Endothelial cell of umbilical vein (primary cell): ENCODE measurements at places on chromosomes 5 and 9.

- no peaks in the 10 kb centered on the region for H3K27me3 ChIP-seq
- no peak overlapping the region for H3K27ac ChIP-seq
- no peak overlapping the region for H3K4me3 ChIP-seq
- DNase-seq: no peak
- H3K36me3 ChIP-seq: no peaks in the 10 kb centered on the region
- no peaks in the 10 kb centered on the region for H3K4me1 ChIP-seq
Measured at GRCh38 chr9:131926360-131926922, 153.2 kb downstream of the MED27 start.

DNA sequence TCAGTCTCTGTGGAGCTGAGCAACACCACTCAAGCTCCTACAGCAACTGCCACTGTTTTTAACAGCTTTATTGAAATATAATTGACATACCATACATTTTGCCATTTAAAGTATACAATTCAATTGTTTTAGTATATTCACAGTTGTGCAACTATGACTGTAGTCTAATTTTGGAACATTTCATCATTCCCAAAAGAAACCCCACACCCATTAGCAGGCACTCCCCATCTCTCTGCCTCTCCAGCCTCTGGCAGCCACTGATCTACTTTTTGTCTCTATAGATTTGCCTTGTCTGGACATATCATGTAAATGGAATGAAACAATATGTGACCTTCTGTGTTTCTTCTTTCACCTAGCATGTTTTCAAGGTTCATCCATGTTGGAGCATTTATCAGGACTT lies 43.5 kb downstream of the RUSC2 start:
- no peaks in the 10 kb centered on the region for H3K27me3 ChIP-seq
- no peak overlapping the region for H3K27ac ChIP-seq
- H3K36me3 ChIP-seq: no peaks in the 10 kb centered on the region
- H3K4me1 ChIP-seq: peaks cover 19% of the 10 kb centered on the region
- DNase-seq: no peak

DNA sequence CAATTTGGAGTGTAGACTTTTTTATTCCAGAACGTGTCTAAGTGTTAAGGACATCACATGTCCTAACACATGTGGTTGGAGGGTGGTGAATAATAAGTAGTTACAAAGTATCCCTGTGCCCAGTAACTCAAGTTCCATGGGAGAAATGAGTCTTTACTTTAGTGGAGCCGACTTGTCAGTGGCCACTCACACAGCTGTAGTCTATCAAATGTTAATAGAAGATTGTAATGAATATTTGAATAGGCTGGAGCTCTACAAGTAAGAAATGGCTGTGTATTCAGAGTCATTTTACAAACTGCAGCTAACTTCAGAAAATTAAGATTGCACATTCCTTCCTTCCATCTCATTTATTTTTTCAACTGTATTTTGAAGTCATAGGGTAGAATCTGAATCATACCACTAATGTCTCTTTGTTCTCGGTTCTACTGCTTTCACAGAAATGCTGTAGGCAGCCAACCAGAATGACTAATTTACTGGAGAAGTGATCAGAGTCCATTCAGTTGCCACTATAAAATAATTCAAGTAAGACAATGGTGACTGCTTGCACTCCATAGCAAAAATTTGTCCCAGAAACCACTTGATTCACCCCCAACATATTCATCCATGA lies 394.8 kb downstream of the NR2F1-AS1 start:
- H3K4me1 ChIP-seq: peaks cover 11% of the 10 kb centered on the region
- no peak overlapping the region for H3K4me3 ChIP-seq
- DNase-seq: peak; percentile 58
- H3K27me3 ChIP-seq: no peaks in the 10 kb centered on the region
- H3K36me3 ChIP-seq: no peaks in the 10 kb centered on the region

DNA sequence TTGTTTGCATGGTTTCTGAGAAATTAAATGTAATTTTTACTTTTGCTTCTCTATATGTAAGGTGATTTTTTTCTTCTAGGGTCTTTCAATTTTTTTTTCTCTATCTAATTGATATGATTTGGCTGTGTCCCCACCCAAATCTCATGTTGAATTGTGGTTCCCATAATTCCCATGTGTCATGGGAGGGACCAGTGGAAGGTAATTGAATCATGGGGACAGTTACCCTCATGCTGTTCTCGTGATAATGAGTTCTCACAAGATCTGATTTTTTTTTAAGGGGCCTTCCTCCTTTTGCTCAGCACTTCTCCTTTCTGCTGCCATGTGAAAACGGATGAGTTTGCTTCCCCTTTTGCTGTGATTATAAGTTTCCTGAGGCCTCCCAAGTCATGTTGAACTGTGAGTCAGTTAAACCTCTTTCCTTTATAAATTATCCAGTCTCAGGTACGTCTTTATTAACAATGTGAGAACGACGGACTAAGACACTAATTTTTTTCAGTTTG lies 150.8 kb downstream of the MTRR start:
- no peak for DNase-seq
- no peak overlapping the region for H3K27ac ChIP-seq
- no peak overlapping the region for H3K4me3 ChIP-seq
- H3K27me3 ChIP-seq: no peaks in the 10 kb centered on the region
- no peaks in the 10 kb centered on the region for H3K36me3 ChIP-seq

DNA sequence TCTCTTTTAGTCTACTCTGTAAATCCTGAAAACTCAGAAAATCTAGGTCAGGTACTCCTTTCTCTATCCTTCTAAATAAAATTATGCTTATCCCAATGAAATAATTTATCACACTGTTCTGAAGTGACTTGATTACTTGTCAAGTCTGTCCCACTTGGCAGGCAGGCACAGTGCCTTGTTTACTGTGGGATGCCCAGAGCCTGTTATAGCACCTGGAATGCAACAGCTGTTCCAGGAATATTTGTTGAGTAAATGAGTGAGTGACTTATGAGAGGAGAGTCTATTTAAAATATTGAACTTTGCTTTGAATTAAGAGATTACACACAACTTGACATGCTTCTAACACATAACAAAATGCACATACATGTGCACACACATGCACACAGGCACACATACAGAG lies 130.0 kb downstream of the MPDZ start:
- H3K4me3 ChIP-seq: no peak overlapping the region
- H3K36me3 ChIP-seq: peaks cover 5% of the 10 kb centered on the region
- DNase-seq: no peak
- no peaks in the 10 kb centered on the region for H3K4me1 ChIP-seq
- H3K27ac ChIP-seq: no peak overlapping the region

DNA sequence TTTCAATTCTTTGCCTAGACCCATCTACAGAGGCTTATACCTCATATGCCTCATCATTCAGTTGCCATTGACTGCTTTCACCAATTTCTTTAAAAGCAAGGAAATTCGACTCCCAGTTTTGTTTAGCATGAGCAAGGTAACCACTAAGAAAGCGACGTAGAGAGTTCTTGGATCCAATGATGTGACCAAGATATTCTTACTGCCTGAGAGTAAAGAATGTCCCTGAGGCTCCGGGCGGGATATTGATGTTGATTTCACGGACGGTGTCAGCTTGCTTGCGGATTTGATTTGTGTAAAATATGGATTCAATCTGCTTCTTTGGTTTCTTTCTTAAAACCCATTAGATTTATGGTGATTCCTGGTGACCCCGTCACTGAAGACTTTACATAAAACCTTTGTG lies 135.1 kb upstream of the ICE1 start:
- no peak overlapping the region for H3K4me3 ChIP-seq
- no peaks in the 10 kb centered on the region for H3K4me1 ChIP-seq
- no peak overlapping the region for H3K27ac ChIP-seq
- no peaks in the 10 kb centered on the region for H3K36me3 ChIP-seq
- no peak for DNase-seq

- H3K4me3 ChIP-seq: no peak overlapping the region
- no peak overlapping the region for H3K27ac ChIP-seq
- no peak for DNase-seq
- no peaks in the 10 kb centered on the region for H3K4me1 ChIP-seq
- no peaks in the 10 kb centered on the region for H3K36me3 ChIP-seq
Measured at GRCh38 chr5:176883700-176884570, 15.2 kb downstream of the HK3 start.

- peaks cover 3% of the 10 kb centered on the region for H3K4me1 ChIP-seq
- peak; percentile 30 for DNase-seq
- no peak overlapping the region for H3K27ac ChIP-seq
- H3K27me3 ChIP-seq: peaks cover 29% of the 10 kb centered on the region
- no peaks in the 10 kb centered on the region for H3K36me3 ChIP-seq
- no peak overlapping the region for H3K4me3 ChIP-seq
Measured at GRCh38 chr5:176812269-176813259, 2.2 kb downstream of the UNC5A start.

GRCh38 chr9:35680331-35681105 lies 6.8 kb downstream of the CA9 start:
- H3K4me3 ChIP-seq: no peak overlapping the region
- no peak overlapping the region for H3K27ac ChIP-seq
- DNase-seq: no peak
- no peaks in the 10 kb centered on the region for H3K27me3 ChIP-seq

DNA sequence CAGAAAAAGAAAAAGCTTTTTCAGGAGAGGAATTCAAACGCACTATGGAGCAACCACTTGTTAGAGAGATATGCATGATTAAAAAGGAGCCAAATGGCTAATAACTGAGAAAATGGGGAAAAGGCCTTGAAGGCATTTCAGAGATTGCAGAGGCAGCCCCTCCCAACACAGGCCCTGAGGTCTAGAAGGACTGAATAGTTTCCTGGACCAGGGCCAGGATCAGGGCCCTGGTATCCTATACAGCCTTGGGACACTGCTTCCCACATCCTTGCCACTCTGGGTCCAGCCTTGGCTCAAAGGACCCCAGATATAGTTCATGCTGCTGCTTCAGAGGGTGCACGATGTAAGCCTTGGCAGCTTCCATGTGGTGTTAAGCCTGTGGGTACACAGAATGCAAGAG lies 20.7 kb upstream of the FEM1C start:
- no peaks in the 10 kb centered on the region for H3K27me3 ChIP-seq
- H3K27ac ChIP-seq: no peak overlapping the region
- H3K36me3 ChIP-seq: no peaks in the 10 kb centered on the region
- no peak overlapping the region for H3K4me3 ChIP-seq
- H3K4me1 ChIP-seq: no peaks in the 10 kb centered on the region

DNA sequence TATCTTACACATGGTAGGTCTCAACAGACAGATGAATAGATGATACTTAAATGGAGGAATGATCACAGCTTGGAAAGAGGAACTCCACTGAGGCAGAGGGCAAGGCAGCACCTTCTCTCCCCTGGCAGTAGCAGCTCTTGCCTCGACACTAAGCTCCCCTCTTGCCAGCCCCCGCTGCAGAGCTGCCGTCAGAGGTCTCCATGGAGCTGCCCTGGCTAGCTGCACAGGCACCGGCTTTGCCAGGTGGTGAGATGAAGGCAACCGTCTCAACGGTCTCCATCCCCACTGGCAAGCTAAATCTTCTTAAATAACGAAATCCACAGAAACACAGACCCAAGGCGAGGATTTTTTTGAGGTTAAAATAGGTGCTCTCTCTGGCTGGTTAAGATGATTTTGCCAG lies 81.2 kb downstream of the CRB2 start:
- no peak for DNase-seq
- H3K36me3 ChIP-seq: no peaks in the 10 kb centered on the region
- no peak overlapping the region for H3K4me3 ChIP-seq
- H3K27ac ChIP-seq: no peak overlapping the region

GRCh38 chr9:27365707-27366376 lies 68.9 kb upstream of the EQTN start:
- no peaks in the 10 kb centered on the region for H3K27me3 ChIP-seq
- H3K4me3 ChIP-seq: no peak overlapping the region
- DNase-seq: no peak
- H3K4me1 ChIP-seq: no peaks in the 10 kb centered on the region

DNA sequence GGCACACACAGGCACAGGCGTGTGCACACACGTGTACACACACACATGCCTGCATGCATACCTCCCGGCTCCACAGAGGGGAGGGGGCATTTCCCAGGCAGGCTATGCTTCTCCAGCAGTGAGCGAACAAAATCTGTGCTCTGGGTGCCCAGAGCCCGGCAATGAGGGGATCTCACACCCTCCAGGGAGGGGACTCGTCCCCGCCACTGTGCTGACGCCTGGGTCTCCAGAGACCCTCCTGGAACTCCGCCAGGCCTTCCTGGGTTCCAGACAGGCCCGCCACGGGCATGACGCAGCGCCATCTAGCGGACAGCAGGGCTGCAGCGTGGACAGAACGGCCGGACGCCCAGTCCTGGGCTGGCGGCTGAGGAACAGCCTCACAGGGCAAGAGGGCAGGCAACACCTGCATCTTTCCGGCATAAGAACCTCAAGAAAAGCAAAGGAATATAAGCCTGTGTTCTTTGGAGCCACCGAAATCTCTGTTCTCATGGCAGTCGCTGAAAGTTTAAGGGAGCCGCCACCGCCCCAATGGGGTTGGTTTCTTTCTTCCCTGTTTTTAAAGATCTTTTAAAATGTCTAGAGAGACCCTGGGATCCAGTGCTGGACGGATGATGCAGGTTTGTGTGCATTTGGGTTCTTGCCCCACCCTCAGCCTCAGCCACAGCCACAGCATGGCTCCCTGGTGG lies 135.6 kb upstream of the PPP1R26 start:
- H3K36me3 ChIP-seq: no peaks in the 10 kb centered on the region
- no peaks in the 10 kb centered on the region for H3K27me3 ChIP-seq
- no peaks in the 10 kb centered on the region for H3K4me1 ChIP-seq
- H3K4me3 ChIP-seq: no peak overlapping the region
- peak; percentile 11 for DNase-seq

GRCh38 chr9:98896632-98897031 lies 47.1 kb upstream of the COL15A1 start:
- no peak overlapping the region for H3K4me3 ChIP-seq
- no peak overlapping the region for H3K27ac ChIP-seq
- no peaks in the 10 kb centered on the region for H3K4me1 ChIP-seq
- H3K27me3 ChIP-seq: peaks cover 4% of the 10 kb centered on the region

GRCh38 chr5:173010547-173011464 lies 27.2 kb downstream of the ATP6V0E1 start:
- H3K4me1 ChIP-seq: peaks cover 2% of the 10 kb centered on the region
- H3K27me3 ChIP-seq: no peaks in the 10 kb centered on the region
- no peak overlapping the region for H3K4me3 ChIP-seq
- H3K27ac ChIP-seq: no peak overlapping the region
- H3K36me3 ChIP-seq: no peaks in the 10 kb centered on the region
- peak; percentile 75 for DNase-seq

GRCh38 chr5:93336330-93337110 lies 244.5 kb downstream of the NR2F1-AS1 start:
- no peak overlapping the region for H3K4me3 ChIP-seq
- H3K27ac ChIP-seq: no peak overlapping the region
- no peaks in the 10 kb centered on the region for H3K36me3 ChIP-seq
- H3K27me3 ChIP-seq: no peaks in the 10 kb centered on the region
- H3K4me1 ChIP-seq: no peaks in the 10 kb centered on the region

GRCh38 chr5:123754908-123755307 lies 242.9 kb downstream of the CSNK1G3 start:
- no peaks in the 10 kb centered on the region for H3K36me3 ChIP-seq
- no peaks in the 10 kb centered on the region for H3K4me1 ChIP-seq
- no peak for DNase-seq
- no peaks in the 10 kb centered on the region for H3K27me3 ChIP-seq
- H3K4me3 ChIP-seq: no peak overlapping the region

GRCh38 chr5:136086783-136087566 lies 45.7 kb upstream of the SMAD5 start:
- peaks cover 10% of the 10 kb centered on the region for H3K4me1 ChIP-seq
- no peak overlapping the region for H3K4me3 ChIP-seq
- H3K27me3 ChIP-seq: peaks cover 9% of the 10 kb centered on the region
- DNase-seq: no peak
- H3K36me3 ChIP-seq: no peaks in the 10 kb centered on the region
